ENCODE measurements at places on chromosomes 5 and 9.

- no peak for DNase-seq
Observed at GRCh38 chr9:125538092-125538473, 168.9 kb downstream of the MAPKAP1 start.

DNA sequence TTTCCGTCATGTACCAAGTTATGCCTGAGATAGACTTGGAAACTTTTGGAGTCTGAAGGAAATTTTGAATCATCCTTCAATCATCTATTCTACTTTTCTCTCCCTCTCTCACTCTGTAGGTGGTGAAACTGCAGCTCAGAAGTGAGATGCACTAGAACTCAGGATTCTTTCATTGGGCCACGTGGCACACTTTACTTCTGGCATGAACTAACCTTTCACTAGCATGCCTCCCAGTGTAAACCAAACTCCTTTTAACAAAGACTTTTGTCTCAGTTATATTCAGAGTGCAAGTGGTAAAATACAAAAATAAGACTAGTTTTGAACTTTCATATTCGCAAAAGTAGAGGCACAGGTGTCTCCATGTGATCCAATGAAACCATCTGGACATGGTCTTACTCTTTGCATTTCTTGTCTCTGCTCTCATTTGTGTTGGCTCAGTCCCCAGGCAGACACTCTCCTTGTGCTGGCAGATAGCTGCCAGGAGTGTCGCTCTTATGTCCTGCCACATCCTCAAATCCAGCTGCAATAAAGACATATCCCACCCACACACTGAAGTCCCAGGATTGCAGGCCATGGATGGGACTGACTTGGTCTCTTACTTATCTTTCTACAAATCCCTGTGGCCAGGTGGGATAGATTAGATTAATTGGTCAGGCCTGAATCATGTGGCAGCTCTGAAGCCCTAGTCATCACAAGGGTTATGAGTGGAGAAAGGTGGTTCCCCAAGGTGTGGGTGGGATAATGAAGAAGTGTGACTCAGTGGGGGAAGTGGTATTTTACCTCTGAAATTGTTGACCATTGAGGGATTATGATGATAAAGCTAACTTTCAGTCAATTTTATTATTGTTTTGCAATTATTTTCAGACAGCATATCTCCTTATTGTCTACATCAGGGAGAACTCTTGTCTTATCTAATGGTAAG is 267.5 kb downstream of the GABRB2 start:
- DNase-seq = no peak

DNA sequence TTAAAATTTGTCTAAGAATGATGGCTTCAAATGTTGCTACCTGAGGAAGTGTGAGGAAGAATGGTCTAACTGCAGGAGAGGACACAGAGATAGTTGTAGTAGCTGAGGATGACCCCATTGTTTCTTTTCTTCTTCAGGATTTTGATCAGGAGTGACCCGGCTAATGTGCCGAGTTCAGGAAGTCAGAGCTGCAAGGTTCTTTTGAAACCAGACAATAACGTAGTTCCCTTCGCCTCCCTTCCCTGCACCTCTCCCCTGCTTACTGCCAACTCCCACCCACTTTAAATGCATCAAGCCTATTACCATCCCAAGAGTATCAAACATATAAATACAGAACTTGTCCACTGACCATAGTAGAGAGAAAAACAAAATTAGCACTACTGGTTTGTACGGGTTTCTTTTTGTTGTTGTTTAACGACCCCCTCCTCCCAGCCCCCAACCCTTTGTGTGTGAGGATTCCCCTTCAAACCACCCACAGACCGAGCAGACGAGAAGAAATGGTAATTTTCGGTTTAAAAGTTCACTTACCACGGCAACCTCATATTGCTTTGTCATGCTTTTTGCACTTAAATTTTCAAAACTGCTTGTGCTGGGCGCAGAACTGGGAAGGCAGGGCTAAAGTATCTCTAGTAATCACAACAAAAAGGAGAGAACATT is 23.5 kb upstream of the ELAVL2 start:
- DNase-seq = no peak

DNA sequence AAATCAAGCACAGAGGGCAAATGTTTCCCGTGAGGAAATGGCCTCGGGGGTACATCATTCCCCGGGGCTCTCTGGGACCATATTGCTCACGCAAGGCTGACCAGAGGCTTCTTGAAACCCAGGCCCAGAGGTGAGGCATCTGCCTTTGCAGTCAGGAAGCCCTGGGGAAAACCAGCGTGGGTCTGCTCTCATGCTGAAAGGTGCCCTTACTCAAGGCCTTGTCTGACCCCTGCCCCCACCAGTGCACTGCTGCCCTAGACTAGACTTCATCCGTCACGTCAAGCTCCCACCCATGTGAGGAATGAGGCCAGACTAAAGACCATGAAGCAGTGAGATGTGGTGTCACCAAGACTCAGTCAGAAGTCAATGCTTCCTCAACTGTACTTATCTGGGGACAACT is 66.1 kb downstream of the PAX5 start:
- DNase-seq = no peak

- DNase-seq = no peak
Observed at GRCh38 chr5:62115014-62115413, 191.0 kb upstream of the KIF2A start.

- DNase-seq = no peak
Observed at GRCh38 chr5:18043344-18043743, 409.1 kb downstream of the TAF11L14 start.

GRCh38 chr5:31366941-31367340 is 165.0 kb downstream of the DROSHA start:
- DNase-seq = no peak

DNA sequence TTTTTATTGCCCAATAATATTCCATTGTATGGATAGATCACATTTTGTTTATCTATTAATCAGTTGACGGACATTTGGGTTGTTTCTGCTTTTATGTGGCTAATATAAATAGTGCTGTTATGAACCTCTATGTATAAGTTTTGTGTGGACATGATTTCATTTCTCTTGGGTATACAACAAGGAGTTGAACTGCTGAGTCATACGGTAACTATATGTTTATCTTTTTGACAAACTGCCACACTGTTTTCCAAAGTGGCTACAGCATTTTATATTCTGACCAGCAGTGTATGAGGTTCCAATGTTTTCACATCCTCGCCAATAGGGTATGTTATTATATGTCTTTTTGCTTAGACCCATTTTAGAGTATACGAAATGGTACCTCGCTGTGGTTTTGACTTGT is 264.3 kb downstream of the RFX3 start:
- no peak for DNase-seq

- no peak for DNase-seq
Observed at GRCh38 chr9:111167341-111167740, 129.1 kb upstream of the LPAR1 start.

DNA sequence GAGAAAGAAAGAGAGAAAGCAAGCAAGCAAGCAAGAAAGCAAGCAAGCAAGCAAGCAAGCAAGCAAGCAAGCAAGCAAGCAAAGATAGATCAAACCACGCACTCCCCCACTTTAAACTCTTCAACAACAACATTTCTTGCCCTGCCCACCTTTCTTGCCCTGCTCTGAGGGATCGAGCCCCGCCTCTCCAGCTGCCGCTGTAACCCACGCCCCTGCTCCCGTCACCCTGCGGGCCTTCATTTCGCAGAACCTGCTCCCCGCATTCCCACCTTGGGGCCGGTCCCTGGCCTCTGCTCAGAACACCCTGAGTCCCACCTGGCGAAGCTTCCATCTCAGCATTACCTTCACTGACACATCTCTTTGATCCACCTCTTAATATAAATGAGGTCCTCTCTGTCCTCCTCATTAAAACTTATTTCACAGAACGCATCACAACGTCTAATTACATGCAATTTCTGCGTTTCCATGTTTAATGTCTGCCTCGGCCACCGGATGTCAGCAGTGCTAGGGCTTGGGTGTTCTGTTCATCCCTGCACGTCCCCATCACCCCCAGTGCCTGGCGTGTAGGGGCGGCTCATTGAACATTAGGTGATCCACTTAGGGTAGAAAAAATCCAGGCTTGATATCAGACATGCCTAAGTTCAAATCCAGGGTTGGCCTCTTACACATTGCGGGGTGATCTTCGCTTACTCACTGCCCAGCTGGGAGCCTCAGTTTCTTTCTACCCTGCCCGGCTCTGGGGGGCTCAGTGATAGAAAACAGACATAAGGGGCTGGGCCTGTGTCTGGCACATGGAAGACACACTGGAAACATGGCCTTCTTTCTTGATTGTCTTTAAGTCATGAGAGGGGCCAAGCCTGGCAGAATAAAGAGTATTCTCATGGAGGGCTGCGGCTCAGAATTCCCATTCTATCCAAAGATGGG is 187.6 kb downstream of the DAB2IP start:
- no peak for DNase-seq

GRCh38 chr9:121439711-121440664 is 59.7 kb downstream of the GGTA1 start:
- DNase-seq = no peak

DNA sequence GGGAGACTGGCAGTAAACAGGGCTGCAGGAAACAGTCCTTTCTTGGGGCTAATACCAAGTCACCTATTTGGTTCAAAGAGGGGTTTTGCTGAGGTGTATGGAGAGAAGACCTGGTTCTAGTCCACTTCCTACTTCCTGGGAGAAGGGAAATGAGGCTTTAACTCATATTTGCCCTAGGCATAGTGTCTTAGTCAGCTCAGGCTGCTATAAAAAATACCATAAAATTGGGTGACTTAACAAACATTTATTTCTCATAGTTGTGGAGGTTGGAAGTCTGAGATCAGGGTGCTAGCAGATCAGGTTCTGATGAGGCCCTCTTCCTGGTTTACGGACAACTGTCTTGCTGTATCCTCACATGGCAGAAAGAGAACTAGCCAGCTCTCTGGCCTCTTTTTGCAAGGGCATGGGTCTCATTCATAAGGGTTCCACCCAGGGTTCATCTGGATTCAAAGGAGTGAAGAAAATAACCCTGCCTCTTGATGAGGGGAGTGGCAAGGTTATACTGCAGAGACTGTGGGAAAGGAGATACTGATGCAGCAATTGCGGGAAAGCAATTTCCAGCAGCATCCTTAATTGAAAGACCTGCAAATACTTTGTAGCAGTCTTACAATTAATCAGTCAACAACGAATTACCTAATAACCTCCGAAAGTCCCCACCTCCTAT is 40.5 kb downstream of the ANKDD1B start:
- no peak for DNase-seq

DNA sequence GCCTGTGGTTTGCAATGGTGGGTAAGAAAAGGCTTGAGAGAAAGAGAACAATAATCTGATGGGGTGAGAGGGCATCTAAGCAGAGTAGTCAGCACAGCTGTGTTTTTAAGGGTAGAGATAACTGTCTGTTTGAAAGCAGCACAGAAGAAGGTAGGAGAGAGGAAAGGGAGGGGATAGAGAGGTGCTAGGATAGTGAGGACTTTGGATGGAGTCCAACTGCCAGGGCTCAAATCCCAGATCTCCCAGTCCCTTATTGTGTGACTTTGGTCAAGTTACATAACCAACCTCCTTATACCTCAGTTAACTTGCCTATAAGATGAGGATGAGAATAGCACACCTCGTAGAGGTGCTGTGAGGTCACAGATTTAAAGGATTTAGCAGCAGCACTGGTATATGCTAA is 55.6 kb downstream of the GPR21 start:
- DNase-seq = no peak

DNA sequence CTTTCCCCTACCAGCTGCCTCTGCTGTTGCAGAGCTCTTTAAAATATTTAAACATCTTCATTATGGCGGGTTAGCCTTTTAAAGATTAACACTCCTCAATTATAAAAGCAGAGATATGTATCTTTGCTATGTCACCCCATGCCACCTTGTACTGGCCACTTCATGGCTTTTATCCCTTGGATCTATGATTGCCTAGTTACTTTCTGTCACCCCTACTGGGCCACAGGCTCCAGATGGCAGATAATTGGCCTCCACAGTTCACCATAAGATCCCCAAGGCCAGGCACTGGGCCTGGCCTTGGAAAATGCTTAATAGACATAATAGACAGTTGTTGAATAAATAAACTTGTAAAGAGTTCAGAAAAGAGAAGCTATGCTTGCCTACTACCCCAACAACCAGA is 142.0 kb upstream of the SHB start:
- DNase-seq = no peak

GRCh38 chr5:19565466-19565865 is 422.5 kb downstream of the CDH18 start:
- DNase-seq = no peak

DNA sequence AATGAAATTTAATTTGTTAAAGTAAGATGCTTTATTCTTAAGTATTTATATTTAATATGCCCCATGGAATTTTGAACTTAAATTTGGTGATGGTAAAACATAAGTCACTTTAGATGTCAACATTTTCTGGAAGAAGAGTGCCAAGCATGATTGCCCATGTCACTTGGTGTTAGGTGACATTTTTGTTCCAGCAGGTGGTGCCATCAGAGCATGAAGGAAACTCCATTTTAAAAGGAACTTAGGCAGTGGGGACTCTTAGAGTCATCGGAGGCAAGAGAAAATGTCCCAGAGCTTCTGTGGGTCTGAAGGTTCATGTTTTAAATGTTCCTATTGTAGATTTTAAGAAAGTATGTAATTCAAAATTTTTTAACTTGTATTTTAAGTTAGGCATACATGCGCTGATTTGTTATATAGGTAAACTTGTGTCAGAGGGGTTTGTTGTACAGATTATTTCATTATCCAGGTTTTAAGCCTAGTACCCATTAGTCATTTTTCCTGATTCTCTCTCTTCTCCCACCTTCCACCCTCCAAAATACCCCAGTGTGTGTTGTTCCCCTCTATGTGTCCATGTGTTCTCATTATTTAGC is 789.3 kb downstream of the SEMA5A start:
- no peak for DNase-seq

DNA sequence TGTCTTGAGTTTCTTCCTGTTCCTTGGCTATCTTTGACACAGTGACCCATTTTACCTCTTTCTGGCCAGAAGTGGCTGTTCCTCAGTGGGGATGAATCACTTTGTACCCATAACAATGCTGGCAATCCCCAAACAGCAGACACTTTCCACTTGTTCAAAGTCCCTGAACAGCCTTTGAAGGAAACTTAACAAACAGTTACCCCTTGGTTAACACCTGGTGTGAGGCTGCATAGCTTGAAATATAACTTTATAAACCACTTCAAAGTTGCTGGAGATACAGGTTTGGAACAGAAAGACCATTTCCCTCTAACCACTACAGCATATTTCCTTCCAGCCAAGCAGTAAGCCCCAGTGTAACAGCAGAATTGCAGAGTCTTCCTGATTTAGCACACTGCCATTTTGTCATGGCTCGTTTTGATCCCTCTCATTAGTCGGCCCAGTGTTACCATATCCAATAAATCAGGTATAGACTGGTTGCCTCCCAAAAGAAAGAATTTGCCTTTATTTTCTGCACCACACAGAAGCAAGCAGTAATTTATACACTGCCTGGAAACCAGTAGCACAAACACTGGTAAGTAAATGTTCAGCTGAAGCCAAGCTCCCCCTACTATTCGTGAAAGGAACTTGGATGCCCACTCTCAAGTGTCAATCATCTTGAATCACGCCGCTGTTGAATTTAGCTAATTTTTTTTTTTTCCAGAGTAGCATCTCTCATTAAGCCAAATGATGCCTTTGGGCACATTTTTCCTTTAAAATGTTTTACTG is 225.9 kb downstream of the PIK3R1 start:
- no peak for DNase-seq

Data from progenitor cell of endocrine pancreas (in vitro differentiated cells).